RPMI7951 (cell line): ENCODE measurements at places on chromosomes 5 and 9. TPM values are rescaled to one million over a fixed set of nuclear protein-coding genes. Genes with fewer than 3 reads are reported as not detected.

GRCh38 chr9:81259896-81260295 is 429.5 kb downstream of the TLE1 start:
- DNase-seq = no peak

- DNase-seq = no peak
These were observed 36.6 kb downstream of the COL5A1 start for GRCh38 chr9:134678206-134678605.

CAPSL gene
- not detected in 2 replicates for total RNA-seq

HEMGN gene
- not detected in 2 replicates for total RNA-seq

C6 gene
- not detected in 2 replicates for total RNA-seq

PCDHGB4 gene
- 12.0 and 12.7 TPM in 2 replicates for total RNA-seq
